M059J (cell line): ENCODE measurements at places on chromosomes 2 and 18.

DNA sequence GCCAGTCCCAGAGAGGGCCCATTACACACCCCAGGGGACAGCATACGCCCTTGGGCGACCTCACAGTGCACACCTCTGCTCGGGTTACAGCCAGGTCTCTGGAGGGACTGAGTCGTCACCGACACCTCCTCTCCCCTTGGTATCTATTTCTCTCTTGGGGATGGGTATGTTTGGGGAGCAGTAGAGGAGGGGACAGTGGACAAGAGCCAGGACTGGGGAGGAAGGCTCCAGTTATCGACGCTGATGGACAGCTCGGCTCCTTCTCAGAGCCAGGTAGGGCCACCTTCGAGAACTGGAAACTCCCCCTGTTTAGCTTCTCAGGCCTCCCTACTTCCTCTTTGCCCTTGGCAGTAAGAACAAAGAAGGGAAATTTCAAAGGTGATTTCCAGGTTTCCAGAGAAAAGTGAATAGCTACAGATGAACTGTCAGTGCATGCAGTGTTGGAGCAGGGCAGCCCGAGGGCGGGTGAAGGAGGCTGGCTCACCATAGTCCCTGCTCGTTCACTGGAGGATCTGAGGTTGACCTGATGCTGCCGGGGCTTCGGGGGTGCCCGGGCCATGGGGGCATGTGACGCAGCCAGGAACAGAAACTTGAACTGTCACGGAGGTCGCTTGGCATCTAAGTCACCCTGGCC, 4.4 kb upstream of the SEMA4C start:
- DNase-seq: no peak

- no peak for DNase-seq
Observed at GRCh38 chr2:117631152-117631945, 183.1 kb upstream of the DDX18 start.

DNA sequence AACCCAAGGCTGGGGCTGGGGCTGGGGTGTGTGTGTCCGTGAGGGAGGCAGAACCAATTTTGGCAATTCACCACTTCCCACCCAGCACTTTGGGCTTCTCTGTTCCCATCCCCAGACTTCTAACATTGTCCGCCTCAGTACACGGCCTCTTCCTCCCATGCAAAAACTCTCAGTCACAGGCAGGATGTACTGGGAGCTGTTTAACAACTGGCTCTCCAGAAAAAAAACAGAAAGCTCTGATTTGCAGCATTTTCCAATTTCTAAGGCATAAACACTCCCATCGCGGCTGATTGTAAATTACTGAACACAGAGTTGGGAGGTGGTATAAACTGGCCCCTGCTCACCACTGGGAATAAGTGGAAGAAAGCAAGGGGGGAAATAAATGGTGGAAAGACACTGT, 73.1 kb upstream of the MAP4K3 start:
- DNase-seq: no peak

DNA sequence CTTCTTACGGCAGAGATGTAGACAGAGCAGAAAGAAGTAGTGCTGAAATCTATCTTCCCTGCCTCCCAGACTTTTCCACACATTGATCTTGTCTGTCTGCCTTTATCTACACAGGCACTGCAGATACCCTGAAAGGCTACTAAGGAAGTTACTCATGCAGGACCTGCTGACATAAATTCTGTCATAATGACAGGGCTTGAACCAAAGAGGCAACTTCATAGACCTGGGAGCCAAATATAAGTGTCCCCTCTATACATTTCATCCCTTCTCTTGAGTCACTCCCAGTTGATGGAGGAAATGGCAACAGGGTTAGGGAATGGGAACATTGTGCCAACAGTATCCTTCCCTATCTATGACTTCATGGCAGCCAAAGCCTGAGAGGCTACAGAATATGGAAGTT, 157.5 kb downstream of the TNS1 start:
- no peak for DNase-seq

GRCh38 chr2:54641988-54642387, 81.5 kb upstream of the EML6 start:
- DNase-seq: no peak

DNA sequence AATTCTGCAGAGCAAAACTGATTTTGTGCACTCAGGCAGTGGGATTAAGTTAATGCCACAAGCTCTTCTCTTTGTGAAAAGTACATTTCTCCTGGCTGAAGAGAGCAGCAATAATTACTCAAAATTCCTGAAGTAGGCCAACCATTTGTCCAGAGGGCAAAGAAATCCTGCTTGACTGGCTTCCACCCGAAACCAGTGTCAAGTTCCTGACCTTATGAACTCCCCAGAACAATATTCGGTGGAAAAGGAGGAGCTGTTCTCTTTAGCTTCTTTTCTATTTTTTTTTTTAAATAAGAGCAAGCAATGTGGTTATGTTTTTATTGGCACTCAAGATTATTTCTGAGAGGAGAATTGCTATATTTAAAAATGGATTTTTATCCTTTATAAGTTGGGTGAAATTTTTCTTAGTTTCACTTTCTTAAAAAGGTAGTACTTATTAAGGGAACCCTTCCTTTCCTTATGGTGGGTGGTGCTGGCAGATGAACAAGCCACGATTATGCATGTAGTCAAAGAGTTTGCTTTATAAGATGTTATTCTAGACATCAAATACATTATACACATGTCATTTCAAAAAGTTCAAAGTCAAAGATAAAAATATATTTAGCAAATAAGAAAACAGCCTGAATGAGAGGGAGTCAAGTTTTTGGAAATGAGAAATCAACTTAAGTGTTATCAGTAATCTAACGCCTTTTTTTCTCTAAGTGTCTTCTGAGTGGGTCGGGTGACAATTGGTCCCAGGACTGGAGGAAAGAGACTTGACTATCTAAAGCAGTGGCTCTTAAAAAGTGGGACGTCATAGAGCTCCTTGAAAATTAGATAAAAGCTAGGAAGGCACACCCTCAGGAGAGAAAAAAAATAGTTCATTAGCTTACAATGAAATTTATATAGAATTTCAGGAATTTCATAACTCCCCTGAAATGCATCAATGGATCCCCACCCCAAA, 194.5 kb downstream of the IKZF2 start:
- DNase-seq: peak; percentile 32

DNA sequence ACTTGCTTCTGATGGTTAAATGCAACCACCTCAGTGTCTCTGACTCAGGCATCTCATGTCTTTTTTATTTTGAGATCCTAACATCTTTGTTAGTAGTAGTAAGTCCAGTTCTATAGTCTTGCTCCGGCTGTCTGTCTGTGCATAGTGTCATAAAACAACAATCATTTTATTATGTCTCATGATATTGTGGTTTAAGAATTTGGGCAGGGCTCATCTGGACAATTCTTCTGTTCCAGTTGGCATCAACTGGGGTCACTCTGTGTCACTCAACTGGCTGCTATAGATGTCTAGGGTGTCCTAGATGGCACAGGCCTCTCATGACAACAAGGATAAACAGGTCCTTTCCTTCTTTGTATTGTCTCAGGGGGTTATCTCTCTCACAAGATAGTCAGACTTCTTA, 299.6 kb upstream of the ZNF521 start:
- DNase-seq: peak; percentile 15
